COLO829 (cell line): ENCODE measurements at places on chromosomes 12 and 14.

DNA sequence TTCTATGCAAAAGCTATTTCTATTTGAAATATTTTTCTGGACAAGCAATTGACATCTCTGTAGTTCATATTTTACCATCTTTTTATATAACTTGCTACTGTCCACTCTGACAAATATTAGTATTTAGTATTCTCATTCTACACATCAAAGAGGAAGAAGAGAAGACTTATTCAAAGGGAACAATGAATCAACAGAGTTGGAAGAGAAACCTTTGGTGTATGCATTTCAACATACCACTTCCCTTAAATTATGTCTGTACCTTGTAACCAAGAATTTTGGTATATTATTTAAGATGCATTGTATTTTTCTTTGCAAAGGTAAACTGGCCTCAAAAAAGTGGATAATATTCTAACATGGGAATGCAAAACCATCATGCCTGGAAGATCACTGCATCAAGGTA is 72.1 kb upstream of the DUSP6 start:
- DNase-seq, result no peak

GRCh38 chr12:48775299-48775698 is 13.6 kb downstream of the ADCY6 start:
- no peak for DNase-seq

GRCh38 chr14:24843494-24843893 is 206.5 kb downstream of the STXBP6 start:
- DNase-seq, result no peak

- no peak for DNase-seq
Observed at GRCh38 chr12:7695566-7696197, at the start of gene GDF3. Gene GDF3, minus strand, starts transcription at chr12:7695775. Its CDS starts 47 bp downstream, at chr12:7695728.

DNA sequence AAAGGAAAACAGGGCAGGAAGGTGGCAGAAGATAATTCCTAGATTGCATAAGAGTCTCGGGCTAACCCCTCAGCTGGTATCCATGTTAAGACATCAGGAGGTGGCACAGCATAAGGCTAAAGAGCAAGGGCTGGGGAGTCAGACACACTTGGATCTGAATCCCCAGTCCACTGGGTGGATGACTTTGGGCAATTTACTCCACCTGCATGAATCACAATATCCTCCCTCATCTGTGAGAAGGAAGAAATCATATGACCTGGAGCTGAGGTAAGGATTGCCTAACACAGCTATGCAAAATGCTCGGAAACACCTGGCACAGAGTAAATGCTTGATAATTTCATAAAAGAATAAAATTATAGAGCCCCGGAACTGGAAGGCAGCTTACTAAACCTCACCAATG is 217.9 kb downstream of the PIK3C2G start:
- DNase-seq, result no peak

- no peak for DNase-seq
Observed at GRCh38 chr12:2673966-2674810, 120.6 kb upstream of the FKBP4 start.

GRCh38 chr14:92924247-92924646 is 1.3 kb downstream of the CHGA start:
- no peak for DNase-seq

- no peak for DNase-seq
Observed at GRCh38 chr12:125512541-125513298, 447.5 kb downstream of the AACS start.

- DNase-seq, result no peak
Observed at GRCh38 chr12:122830517-122831214, 4.6 kb upstream of the HIP1R start.

DNA sequence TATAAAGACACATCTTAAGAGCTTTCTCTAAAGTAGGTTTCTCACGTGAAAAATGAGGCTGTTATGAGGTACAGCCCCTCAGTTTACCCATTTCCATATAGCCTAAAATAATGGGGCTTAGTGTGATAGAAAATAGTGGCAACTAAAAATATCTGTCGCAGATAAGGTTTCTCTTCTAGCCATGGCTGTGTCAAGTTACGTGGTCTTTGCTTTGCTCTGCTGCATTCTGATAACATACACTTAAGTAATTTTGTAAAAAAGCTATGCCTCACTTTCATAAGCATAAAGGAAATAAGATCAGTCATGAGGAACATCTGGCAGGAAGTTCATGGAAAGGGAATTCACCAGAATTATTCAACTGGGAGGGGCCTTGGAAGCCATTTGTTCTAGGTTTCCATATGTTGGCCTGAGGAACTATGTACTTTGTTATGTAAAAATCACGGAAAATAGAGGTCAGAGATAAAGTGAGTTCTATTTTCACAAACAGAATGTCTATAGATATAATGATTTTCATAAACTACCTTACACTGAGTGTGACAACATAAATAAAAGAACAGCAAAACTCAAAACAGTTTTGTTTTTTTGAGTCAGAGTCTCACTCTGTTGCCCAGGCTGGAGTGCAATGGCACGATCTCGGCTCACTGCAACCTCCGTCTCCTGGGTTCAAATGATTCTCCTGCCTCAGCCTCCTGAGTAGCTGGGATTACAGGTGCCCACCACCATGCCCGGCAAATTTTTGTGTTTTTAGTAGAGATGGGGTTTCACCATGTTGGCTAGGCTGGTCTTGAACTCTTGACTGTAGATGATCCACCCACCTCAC is 195.6 kb upstream of the KRR1 start:
- DNase-seq, result no peak

GRCh38 chr14:85471156-85471555 is 58.8 kb upstream of the FLRT2 start:
- DNase-seq, result no peak

- no peak for DNase-seq
Observed at GRCh38 chr14:51931308-51931707, 58.0 kb upstream of the RTRAF start.

GRCh38 chr12:20950248-20950647 is 139.7 kb downstream of the SLCO1B3 start:
- peak; percentile 21 for DNase-seq

- DNase-seq, result no peak
Observed at GRCh38 chr12:57745485-57745881, 644 bp downstream of the TSPAN31 start.

GRCh38 chr14:20627346-20628027 is 14.0 kb downstream of the OR6S1 start:
- no peak for DNase-seq

- no peak for DNase-seq
Observed at GRCh38 chr12:54603872-54604271, 15.4 kb upstream of the PPP1R1A start.

GRCh38 chr12:21428241-21428640 is 9.2 kb upstream of the PYROXD1 start:
- DNase-seq, result no peak

DNA sequence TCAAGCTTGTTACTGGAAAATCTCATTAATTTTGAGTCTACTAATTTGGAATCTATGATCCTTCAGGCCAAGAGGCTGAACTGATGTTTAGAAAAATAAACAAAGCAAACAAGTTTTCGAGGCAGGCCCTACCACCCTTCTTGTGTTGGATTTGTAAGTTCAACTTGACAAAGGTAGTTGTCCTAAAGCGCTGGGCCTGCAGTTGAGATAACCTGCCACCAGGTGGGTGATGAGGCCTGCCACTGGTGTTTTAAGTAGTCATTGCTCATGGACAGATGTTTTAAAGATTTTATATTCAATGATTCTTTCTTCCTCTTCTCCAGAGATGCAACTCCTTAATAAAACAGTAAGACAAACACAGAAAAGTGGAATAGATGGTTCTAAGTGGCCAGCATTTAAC is 19.4 kb downstream of the ACVRL1 start:
- DNase-seq, result peak; percentile 16

- DNase-seq, result no peak
Observed at GRCh38 chr14:89504091-89504490, 87.1 kb upstream of the FOXN3 start.

DNA sequence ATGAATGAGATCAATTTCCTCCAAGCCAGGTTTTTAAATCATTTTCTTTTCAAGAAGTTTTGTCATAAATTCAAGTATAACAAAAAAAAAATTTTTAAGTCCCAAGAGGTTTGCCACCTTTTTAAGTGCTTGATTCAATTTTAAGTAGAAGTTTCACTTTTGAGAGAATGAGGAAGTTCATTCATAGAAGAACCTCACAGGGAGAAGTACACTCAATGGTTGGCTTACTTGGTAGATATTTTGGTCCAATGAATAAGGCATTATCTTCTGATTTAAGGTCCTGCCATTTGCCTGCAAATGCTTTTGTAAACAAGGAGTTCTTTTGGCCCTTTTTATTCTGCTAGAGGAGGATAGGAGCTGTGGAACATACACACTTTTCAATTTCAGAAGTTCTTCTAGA is 96.7 kb upstream of the NOVA1 start:
- DNase-seq, result no peak

- no peak for DNase-seq
Observed at GRCh38 chr12:128959901-128960300, 106.6 kb downstream of the GLT1D1 start.

GRCh38 chr12:64625243-64626077 is 15.2 kb downstream of the RASSF3 start:
- peak; percentile 93 for DNase-seq

DNA sequence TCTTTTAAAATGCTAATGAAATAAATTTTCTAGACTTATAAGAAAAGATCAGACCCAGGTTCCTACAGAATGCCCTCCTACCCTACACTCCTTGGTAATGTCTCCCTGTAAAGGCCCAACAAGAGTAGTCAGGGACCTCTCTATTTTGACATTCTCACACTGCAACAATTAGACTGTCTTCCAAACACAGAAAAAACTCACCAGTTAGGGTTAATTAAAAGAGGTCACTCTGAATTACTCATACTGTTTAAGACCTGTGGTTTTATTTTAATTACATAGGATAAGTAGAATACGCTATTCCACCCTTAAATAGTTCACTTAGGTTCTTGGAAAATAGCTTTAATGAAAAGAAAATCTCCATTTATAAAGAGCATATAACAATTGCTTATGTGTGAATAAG is 142.4 kb downstream of the ITPR2 start:
- no peak for DNase-seq

DNA sequence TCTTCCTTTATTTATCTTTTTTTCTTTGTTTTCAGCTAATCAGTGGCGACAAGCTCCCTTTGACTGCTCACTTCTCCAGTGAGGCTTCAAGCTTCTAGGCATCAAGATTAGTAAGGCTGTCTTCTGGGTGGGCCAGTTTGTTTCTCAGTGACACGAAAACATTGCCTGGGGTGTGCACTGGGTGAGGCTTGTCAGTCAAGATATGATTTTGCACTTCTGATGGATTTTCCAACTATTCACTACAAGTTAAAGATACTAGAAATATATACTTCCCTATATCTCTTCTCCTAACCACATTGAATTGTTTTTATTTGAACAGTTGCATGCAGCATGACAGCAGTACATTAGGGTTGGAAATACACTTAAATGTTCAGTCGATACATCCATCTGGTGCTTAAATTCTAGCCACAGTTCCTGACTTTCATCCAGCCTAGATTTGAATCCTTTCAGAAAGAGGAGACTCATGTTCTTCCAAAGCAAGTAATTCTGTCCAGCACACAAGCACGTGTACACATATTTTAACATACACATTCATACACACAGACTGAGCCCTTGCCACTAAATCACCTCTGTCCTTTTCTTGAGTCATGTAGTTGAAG is 275.6 kb upstream of the NOVA1 start:
- no peak for DNase-seq

- no peak for DNase-seq
Observed at GRCh38 chr14:68788275-68788995, 4.4 kb downstream of the ZFP36L1 start.

- DNase-seq, result no peak
Observed at GRCh38 chr12:9732921-9733461, at the start of gene CLECL1. Gene CLECL1, minus strand, starts transcription at chr12:9733097.

- no peak for DNase-seq
Observed at GRCh38 chr12:33672836-33673577, 233.4 kb upstream of the SYT10 start.

DNA sequence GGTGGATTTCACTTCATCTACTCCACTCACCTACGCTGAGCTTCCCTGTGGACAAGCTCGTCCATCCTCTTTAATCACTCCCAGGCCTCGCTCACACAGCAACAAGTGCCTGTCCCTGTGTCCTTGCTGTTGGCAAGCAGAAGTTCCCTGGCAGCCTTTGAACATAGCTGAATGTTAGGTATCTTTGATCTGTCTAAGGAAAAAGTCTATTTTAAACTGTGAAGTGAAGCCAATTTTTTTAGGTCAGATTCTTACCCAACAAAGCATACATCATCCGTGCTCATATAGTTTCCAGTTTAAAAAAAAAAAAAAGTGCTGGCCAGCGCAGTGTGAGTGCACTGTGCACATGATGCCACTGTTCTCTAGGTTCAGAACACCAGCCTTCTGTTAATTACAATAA is 36.3 kb downstream of the PPP2R5C start:
- DNase-seq, result no peak

GRCh38 chr12:99609455-99610181 is 37.9 kb upstream of the GARIN6 start:
- DNase-seq, result peak; percentile 13

DNA sequence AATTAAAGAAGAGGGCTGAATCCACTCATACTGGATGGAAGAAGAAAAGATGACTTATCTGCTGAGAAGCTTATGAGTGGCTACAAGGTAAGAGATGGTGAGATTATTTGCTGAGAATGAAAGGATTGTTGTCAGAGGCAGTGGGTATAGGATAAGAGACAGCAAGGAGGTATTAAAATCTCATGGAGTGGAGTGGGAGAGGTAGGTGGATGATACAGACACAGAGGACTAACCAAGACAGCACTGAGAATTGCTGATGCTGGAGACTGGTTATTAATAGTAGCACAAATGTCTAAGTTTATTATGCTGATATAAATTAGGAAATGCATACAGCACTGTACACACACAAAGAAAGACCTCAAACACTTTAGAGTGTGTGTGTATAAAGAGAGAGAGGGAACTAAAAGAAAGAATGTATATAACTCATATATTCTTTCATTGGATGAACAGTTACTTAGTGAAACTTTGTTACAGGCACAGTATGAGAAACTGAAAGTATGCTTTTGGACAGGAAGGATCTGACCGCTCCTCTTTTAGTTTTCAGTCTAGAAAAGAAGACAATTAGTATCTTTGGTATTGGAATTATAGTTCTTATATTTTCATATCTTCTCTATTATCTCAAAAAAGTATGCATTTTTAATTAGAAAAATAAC is 543.1 kb downstream of the LRFN5 start:
- DNase-seq, result no peak

DNA sequence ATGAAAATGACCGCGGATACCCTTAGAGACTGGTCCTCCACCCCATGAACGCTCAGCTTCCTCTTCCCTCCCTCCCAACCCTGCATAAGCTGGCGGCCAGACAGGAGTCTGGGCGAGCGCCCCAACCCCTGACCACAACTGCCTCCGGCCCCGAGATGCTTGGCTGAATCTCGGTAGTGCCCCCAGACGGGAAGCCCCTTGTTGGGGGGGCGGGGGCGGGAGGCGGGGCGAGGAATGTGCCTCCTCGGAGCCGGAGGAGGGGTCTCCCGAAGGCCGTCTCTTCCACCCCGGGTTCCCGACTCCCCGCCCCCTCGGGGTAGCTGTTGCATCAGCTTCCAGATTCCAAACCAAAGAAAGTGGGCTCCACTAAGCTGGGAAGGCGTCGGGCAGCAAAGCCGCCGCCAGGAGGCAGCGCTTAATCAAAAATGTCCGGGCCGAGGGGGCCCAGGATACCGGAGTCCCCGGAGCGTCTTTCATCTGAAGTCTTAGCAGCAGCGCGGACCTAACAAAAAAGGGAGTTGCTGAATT is 7.1 kb upstream of the MRPL52 start:
- peak; percentile 42 for DNase-seq

- DNase-seq, result peak; percentile 84
Observed at GRCh38 chr12:13044002-13044905, at the start of gene FAM234B. Gene FAM234B, plus strand, starts transcription at chr12:13044381. Its CDS starts 23 bp downstream, at chr12:13044404.
